ENCODE measurements at places on chromosomes 7 and 10. TPM values are rescaled to one million over a fixed set of nuclear protein-coding genes. Genes with fewer than 3 reads are reported as not detected.

DNA sequence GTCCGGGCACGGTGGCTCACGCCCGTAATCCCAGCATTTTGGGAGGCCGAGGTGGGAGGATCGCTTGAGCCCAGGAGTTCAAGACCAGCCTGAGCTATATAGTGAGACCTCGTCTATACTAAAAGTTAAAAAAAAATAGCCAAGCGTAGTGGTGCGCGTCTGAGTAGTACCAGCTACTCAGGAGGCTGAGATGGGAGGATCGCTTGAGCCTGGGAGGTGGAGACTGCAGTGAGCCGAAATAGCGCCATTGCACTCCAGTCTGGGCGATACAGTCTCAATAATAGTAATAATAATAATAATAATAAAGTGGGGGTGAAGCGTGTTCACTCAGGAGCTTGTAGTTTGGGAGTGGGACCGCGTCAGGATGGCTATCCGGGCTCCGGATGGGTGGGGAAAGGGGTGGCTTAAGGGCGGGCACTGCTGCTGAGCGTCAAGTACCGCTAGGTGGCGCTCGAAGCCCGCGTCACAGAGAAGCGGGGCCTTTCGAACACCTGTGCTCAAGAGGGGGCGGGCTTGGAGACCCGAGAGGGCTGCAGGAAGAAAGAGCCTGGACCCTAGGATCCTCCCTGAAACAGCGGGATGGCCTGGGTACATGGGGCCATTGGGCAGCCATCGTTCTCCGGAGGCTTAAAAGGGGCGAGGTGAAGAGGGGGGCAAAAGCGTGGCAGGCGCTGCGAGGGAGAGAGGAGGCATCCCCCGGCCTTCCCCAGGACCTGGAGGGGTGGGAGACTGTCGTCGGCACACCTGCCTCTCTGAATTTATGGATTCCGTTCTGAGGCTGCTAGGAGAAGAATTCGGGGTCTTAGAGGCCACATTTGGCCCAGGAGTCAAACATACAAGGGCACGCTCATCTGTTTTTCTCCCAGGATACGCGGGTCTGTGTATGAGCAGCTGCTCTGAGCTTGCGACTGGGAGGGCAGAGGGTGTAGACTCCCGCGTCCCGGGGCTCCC is 14.5 kb downstream of the LBX1 start:
- H3K27ac ChIP-seq, result no peak overlapping the region
- H3K36me3 ChIP-seq, result no peaks in the 10 kb centered on the region
- peak overlapping the region; percentile 75 for H3K4me3 ChIP-seq
- peak; percentile 68 for DNase-seq
- peaks cover 49% of the 10 kb centered on the region for H3K27me3 ChIP-seq

DNA sequence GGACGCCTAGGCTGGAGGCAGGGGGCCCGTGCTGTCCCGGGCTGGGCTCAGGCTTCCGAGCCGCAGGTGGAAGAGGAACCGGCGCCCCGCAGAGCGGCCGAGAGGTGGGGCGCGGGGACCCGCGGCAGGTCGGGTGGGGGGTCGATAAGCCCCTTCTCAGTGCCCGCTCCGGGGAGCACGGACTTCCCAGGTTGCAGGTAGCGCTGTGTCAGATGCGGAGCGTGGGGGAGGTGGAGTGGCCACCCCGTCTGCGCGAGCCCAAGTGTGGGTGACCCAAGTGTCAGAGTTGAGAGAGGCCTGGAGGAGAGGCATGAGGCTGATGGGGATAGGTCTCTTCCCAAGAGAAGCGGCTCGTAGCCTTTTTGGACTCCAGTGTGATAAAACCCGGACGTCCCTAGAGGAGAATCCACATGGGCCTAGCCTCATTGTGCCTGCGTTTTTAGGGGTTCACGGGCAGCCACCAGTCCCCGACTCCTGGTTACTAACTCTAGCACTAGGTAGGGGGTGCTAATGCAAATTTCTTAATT is 580 bp downstream of the EEPD1 start:
- no peaks in the 10 kb centered on the region for H3K27me3 ChIP-seq
- H3K4me3 ChIP-seq, result peak overlapping the region; percentile 72
- H3K4me1 ChIP-seq, result no peaks in the 10 kb centered on the region
- H3K27ac ChIP-seq, result no peak overlapping the region
- DNase-seq, result no peak

GRCh38 chr10:48940372-48940771 is 732 bp upstream of the LRRC18 start:
- H3K36me3 ChIP-seq, result no peaks in the 10 kb centered on the region
- H3K27ac ChIP-seq, result no peak overlapping the region
- DNase-seq, result no peak
- H3K4me3 ChIP-seq, result no peak overlapping the region

- DNase-seq, result no peak
- H3K4me3 ChIP-seq, result no peak overlapping the region
- H3K4me1 ChIP-seq, result peaks cover 4% of the 10 kb centered on the region
- peaks cover 23% of the 10 kb centered on the region for H3K36me3 ChIP-seq
- H3K27me3 ChIP-seq, result no peaks in the 10 kb centered on the region
Measured at GRCh38 chr10:75398200-75398691, 3.3 kb downstream of the ZNF503 start.

DNA sequence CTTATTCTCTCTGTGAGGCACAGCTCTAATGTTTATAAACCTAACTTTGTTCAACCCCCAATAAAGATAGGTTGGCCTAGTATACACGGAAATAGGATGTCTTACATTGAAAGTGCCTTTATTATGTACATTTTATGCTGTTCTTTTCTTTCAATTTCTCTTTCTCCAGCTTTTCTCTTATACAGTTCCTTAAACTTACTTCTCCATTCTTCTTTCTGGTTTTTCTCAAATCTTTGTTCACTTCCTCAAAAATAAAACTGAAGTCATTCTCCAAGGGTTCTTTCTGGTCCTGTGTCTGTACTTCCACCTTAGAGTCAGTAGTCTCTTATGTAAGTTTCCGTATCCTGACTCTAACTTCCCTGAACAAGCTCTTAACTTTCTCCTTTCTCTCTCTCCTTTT is 29.2 kb upstream of the NAMPT start:
- H3K36me3 ChIP-seq, result no peaks in the 10 kb centered on the region
- H3K4me3 ChIP-seq, result no peak overlapping the region
- H3K27me3 ChIP-seq, result no peaks in the 10 kb centered on the region
- H3K27ac ChIP-seq, result peak overlapping the region; percentile 81
- peaks cover 29% of the 10 kb centered on the region for H3K4me1 ChIP-seq

DNA sequence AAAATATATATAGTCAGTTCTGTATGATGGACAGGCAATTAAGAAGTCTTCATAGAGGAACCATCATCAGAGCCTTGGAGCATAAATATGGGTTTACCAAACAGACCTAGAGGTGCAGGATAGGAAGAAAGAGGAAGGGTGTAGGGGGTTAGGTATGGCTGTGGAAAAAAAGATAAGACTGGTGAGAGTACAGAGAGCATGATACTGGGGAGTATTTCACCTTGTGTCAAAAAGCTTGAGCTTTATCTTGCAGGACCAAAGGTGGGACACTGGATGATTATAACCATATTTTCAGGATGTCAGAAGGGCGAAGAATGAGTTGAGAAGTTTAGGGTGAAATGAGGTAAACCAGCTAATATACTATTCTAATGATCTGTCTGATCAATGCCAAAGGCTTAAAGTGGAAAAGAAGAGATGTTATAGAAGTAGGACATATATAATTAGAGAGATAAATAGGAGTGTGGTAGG is 54.6 kb downstream of the MRPL32 start:
- no peak overlapping the region for H3K27ac ChIP-seq
- H3K4me1 ChIP-seq, result no peaks in the 10 kb centered on the region
- DNase-seq, result no peak
- H3K27me3 ChIP-seq, result no peaks in the 10 kb centered on the region

DNA sequence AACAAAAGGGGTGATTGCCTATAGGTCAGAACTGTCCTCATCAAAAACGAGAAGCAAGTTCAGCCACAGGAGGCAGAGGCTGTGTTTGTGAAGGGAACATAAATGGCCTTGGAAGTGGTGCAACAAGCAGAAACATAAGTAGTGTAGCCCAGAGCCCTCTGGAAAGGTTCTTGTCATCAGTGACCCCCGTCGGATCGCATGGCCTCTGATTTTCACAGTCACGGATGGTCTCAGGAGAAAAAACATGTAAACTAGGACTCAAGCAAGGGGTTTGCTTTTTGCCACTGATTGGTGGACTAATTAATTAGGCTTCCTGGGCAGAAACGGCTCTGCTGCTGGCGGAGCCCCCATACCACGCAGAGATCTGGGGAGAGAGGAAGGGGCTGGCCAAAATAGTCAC is 496.5 kb upstream of the MKI67 start:
- no peak overlapping the region for H3K4me3 ChIP-seq
- H3K36me3 ChIP-seq, result peaks cover 6% of the 10 kb centered on the region
- H3K27me3 ChIP-seq, result no peaks in the 10 kb centered on the region
- H3K4me1 ChIP-seq, result peaks cover 23% of the 10 kb centered on the region
- DNase-seq, result no peak
- H3K27ac ChIP-seq, result no peak overlapping the region

GRCh38 chr7:152762056-152762455 is 2.5 kb downstream of the ACTR3B start:
- peak; percentile 36 for DNase-seq
- no peak overlapping the region for H3K27ac ChIP-seq
- H3K36me3 ChIP-seq, result peaks cover 7% of the 10 kb centered on the region
- H3K4me1 ChIP-seq, result peaks cover 12% of the 10 kb centered on the region

- H3K4me3 ChIP-seq, result no peak overlapping the region
- DNase-seq, result peak; percentile 85
- peaks cover 36% of the 10 kb centered on the region for H3K4me1 ChIP-seq
- no peaks in the 10 kb centered on the region for H3K27me3 ChIP-seq
- H3K36me3 ChIP-seq, result no peaks in the 10 kb centered on the region
Measured at GRCh38 chr10:29811751-29812427, 177.1 kb upstream of the SVIL start.

ASCC1 gene
- total RNA-seq, result 26.3 TPM

GRCh38 chr7:148664324-148664723 is 34.4 kb upstream of the CUL1 start:
- peaks cover 6% of the 10 kb centered on the region for H3K4me1 ChIP-seq
- H3K4me3 ChIP-seq, result no peak overlapping the region
- H3K27me3 ChIP-seq, result no peaks in the 10 kb centered on the region
- H3K27ac ChIP-seq, result no peak overlapping the region
- no peaks in the 10 kb centered on the region for H3K36me3 ChIP-seq
- DNase-seq, result no peak

GRCh38 chr10:120328647-120329046 is 128.4 kb upstream of the PLPP4 start:
- no peak overlapping the region for H3K4me3 ChIP-seq
- no peak overlapping the region for H3K27ac ChIP-seq
- no peaks in the 10 kb centered on the region for H3K36me3 ChIP-seq

DPYSL4 gene
- 0.21 TPM for total RNA-seq
